ENCODE measurements at places on chromosomes 11 and 22. TPM values are rescaled to one million over a fixed set of nuclear protein-coding genes. Genes with fewer than 3 reads are reported as not detected.

- no peak for DNase-seq
Measured at GRCh38 chr22:30308518-30309230, 18.1 kb downstream of the TBC1D10A start.

GRCh38 chr22:30275625-30276024, 9.0 kb upstream of the OSM start:
- DNase-seq, result no peak

Gene PGGHG
- total RNA-seq, result 0.41 TPM

Gene OR6Q1
- total RNA-seq, result not detected

Gene ZNF215
- 5.3 TPM for total RNA-seq

DNA sequence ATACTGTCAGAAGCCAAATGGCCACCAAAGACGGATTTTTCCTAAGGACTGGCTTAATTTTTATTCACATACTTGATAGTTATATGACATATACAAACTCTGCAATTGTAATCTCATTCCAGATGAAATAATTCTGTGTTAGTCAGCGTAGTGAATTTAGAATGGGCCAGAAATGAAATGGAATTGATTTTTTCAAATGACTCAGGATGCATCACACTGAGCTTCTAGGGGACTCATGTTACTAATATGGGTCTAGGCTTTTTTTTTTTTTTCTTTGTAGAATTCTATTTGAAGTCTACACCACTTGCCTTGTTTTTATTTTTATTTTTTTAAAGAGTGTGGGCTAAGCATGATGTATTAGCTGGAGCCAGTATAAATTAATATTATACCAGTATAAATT, 62.7 kb downstream of the SPECC1L start:
- DNase-seq, result no peak
